ENCODE measurements at places on chromosomes 4 and X. TPM values are rescaled to one million over a fixed set of nuclear protein-coding genes. Genes with fewer than 3 reads are reported as not detected.

Gene ITIH6
- total RNA-seq: not detected

Gene GABRG1
- total RNA-seq: not detected

Gene DUSP9
- 7.1 TPM for total RNA-seq

Gene TMPRSS11B
- not detected for total RNA-seq

Gene SPATA4
- total RNA-seq: not detected

Gene RASGEF1B
- not detected for total RNA-seq

Gene ADH1A
- not detected for total RNA-seq

Gene CCDC149
- 3.6 TPM for total RNA-seq

Gene MTHFD2L
- 6.6 TPM for total RNA-seq

DNA sequence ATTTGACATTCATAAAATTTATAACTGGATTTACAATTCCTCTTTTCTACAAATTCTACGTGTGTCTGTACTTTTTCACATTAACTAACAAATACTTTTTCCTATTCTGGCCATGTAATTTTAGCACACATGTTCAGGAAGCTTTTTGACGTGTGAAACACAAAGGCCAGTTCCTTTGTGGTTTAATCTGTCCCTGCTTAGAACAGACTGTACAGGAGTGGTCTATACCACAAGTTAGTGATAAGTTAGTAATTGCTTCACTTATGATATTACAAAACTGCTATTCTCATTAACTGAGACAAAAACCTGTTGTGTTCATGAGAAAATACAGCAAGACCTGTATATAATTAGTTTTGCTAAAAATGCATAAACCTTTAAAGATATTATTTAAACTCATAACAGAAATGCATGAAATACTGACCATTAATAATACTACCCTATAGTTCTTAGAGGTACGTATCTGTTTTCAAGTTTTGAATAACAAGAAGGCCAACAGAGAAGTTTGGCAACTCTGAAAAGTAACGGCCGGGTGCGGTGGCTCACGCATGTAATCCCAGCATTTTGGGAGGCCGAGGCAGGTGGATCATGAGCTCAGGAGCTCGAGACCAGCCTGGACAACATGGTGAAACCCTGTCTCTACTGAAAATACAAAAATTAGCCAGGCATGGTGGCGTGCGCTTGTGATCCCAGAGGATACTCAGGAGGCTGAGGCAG is 13.7 kb upstream of the AREG start:
- no peak for DNase-seq

DNA sequence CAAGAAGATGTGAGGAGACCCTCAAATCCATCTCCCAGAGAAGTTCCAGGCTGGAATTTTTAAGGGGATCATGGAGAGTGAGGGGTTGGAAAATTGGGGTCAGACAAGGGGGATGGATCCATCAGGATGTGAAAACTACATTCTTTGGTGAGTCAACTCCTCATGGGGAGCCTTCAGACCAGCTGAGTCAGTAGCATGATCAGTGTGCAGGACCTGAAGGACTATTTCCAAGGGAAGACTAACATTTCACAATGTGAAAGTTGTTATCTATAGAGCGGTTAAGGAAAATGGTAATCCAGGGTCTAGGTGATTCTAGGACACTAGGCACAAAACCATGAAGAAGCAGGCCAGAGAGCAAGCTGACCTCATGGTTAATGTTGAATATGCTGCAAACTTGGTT is 38.6 kb upstream of the CEP135 start:
- DNase-seq: no peak

DNA sequence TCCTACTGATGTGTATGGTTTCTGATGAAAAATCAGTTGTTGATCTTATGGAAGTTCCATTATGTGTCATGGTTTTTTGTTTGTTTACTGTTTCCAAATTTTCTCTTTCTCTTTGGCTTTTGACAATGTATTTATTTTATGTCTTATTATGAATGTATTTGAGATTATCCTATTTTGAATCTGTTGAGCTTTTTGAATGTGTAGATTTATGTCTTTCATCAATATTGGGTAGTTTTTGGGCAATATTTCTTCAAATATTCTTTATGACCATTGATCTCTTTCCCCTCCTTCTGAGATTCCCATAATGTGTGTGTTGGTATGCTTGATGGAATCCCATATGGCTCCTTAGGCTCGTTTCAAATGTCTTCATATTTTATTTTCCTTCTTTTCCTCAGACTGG is 80.5 kb upstream of the FAM47C start:
- DNase-seq: no peak

GRCh38 chr4:80446664-80447063 is 111.1 kb downstream of the CFAP299 start:
- no peak for DNase-seq

DNA sequence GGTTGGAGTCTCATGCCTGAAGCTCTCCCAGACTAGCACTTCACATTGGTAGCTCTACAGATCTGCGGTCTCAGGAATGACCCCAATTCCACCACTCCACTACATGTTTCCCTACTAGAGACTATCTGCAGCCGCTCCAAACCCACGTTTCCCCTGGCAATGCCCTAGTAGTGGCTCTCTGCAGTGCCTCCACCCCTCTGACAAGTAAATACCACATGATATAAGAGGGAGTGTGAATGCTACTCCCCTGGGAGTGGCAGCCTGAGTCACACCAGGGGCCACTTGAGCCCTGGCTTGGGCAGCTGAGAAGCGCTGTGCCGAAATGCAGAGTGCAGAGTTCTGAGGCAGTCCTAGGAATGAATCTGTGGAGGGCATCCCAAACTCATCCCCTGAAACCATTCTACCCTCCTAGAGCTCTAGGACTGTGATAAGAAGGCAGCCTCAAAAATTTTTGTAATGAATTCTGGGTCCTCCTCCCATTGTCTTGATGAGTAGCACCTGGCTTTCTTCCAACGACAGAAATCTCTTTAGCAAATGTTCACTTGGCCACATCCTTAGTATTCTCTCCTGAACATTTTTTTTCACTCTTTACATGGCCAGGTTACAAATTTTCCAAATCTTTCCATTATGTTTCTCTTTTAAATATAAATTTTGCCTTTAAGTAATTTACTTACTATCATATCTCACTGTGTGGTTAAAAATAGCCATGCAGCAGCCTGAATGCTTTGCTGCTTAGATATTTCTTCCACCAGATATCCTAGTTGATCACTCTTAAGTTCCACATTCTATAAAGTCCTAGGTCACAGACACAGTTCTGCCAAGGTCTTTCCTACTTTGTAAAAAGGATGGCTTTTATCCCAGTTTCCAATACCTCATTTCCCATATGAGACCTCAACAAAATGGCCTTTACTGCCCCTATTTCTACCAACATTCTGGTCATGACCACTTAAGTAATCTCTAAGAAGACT is 160.2 kb upstream of the CPEB2 start:
- no peak for DNase-seq

DNA sequence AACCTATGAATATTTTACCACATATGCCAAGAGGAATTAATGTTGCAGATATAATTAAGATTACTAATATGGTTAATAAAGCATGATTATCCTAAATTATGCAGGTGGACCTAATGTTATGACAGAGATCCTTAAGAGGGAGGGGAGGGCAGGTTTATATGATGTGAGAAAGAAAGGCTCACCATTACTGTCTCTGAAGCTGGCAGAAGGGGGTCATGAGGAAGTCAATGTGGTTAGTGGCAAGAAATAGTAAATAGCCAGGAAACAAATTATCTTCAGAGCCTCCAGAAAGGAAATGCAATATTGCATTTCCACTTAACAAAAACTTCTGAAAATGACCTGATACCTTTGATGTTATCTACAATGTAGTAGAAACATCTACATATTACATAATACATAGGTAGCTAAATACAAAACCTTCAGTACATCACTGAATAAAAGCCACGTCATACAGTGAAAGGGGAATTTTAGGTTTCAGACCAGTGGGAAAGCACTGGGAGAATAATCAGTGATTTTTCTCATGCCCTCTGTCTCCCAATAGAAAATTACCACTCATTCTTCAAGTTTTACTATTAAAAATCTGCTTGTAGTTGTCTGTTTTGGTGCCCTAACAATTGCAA is 609.2 kb downstream of the SPOCK3 start:
- no peak for DNase-seq

DNA sequence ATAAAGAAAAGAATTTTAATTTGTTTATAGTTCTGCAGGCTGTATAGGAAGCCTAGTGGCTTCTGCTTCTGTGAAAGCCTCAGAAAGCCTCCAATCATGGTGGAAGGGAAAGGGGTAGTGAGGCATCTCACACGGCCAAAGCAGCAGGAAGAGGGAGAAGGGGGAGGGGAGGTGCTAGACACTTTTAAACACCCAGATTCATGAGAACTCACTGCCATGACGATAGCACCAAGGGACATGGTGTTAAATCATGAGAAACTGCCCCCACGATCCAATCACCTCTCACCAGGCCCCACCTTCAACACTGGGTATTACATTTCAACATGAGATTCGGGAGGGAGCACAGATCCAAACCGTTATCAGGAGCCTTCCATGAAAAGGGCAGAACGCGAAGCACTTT is 18.1 kb downstream of the SMIM31 start:
- no peak for DNase-seq

- DNase-seq: no peak
These were observed 10.7 kb upstream of the PDHA1 start for GRCh38 chrX:19332983-19333382.

DNA sequence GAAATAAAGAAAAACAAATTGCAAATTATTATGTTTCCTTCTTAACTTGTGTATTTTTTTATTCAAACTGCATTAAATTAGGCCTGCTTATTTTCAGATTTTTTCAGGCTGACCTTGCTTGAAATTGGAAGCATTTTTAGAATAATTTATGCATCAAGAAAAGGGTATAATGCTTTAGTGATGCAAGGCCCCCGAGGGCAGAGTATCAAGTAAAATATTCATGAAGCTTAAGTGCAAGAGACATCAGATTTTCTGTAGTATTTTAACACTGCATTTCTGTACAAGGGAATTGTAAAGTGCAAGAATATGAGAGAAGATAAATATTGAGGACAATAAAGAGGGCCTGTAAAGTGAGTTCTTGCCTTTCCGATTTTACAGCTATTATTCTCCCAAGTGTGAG is 485.8 kb upstream of the ATOH1 start:
- DNase-seq: no peak

- DNase-seq: no peak
These were observed 1217.0 kb downstream of the RAPGEF2 start for GRCh38 chr4:160319868-160320260.

- DNase-seq: no peak
These were observed 255.6 kb downstream of the NDST4 start for GRCh38 chr4:114857831-114858230.

DNA sequence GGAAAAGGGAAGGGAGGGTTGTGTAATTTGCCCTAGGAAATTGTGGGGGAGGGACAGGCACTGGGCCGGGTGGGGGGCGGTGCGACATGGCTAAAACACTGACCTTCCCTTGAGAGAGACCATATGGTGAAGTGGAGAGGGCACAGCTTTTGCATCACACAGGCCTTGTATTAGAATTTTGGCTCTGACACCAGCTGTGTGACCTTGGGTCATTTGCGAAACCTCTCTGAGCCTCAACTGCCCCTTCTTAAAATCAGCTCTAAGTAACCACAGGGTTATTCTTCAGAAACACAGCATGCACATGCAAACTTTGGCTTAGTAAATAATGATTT is 25.8 kb downstream of the PDGFRA start:
- DNase-seq: no peak

DNA sequence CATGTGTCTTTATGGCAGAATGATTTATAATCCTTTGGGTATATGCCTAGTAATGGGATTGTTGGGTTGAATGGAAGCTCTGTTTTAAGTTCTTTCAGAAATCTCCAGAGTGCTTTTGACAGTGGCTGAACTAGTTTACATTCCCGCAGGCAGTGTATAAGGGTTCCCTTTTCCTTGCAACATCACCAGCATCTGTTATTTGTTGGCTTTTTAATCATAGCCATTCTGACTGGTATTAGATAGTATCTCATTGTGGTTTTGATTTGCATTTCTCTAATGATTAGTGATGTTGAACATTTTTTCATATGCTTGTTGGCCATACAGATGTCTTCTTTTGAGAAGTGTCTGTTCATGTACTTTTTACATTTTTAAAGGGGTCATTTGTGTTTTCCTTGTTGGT is 129.8 kb downstream of the TBCK start:
- DNase-seq: no peak

GRCh38 chrX:38221391-38221929 is 789 bp upstream of the SRPX start:
- no peak for DNase-seq

GRCh38 chrX:15471028-15471427 is 22.1 kb downstream of the PIR start:
- peak; percentile 36 for DNase-seq

DNA sequence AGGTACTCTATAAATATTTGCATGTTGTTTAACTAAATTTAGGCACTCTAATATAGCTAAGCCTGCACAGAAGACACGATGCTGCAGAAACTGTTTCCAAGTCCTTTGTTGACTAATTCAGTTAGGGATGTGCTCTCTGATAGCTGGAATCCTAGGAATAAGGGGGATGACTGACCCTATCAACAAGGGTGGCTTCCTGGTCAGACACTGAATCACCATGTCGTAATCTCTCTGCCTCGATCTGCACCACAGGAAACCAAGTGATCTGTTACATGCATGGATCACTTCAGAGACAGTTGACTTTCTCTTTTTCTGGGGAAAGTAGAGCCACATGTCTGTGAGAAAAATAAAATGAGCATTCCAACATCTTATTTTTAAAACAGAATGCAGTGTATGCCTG is 169.1 kb downstream of the GUCY2F start:
- no peak for DNase-seq

DNA sequence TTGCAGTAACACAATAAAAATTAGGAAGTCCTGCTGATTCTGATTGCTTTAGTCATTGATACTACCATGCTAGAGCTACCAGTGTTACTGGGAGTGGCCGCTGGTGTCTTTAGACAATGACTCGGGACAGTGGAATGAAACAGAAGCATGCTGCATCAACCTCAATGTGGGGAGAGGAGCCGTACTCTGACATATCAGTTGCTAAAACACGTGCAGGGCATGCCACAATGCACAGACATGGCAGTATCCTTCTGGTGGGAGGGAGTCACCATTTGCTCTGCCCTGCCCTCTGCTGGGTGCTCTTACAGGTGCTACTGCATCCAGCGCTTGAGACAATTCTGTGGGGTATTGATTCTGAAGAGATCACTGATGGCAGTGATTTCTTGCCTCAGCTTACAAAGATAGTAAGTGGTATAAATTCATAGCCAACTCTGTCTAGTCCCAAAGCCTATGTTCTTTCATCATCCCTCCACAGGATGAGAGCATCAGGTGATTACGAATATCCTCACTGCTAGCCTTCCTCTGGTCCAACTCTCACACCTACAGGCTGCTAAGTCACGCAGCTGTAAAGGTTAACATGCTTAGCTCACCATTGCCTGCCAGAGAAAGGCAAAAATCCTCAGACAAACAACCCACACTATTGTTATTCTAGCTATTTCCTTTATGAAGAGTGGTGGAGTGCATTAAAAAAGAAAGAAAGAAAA is 43.7 kb downstream of the NSG1 start:
- DNase-seq: peak; percentile 10

GRCh38 chr4:66688674-66689073 is 856.6 kb downstream of the CENPC start:
- no peak for DNase-seq

All from Panc1 (cell line).